Astrocyte (in vitro differentiated cells and primary cell): ENCODE measurements at places on chromosomes 7 and 10. TPM values are rescaled to one million over a fixed set of nuclear protein-coding genes. Genes with fewer than 3 reads are reported as not detected.

The DMBT1 gene
- not detected in 2 replicates for total RNA-seq

GRCh38 chr7:130473289-130473688 is 18.6 kb upstream of the MEST start:
- H3K27ac ChIP-seq = no peak overlapping the region
- H3K36me3 ChIP-seq = no peaks in the 10 kb centered on the region
- H3K4me1 ChIP-seq = no peaks in the 10 kb centered on the region
- no peak overlapping the region for H3K4me3 ChIP-seq
- H3K27me3 ChIP-seq = no peaks in the 10 kb centered on the region

The CNNM1 gene
- 2.0 and 2.5 TPM in 2 replicates for total RNA-seq

The CYP2C8 gene
- 0.34 and 0.39 TPM in 2 replicates for total RNA-seq

The ZNF503 gene
- total RNA-seq = 11.1 and 11.9 TPM in 2 replicates
